Nephron progenitor cell (in vitro differentiated cells): ENCODE measurements at places on chromosomes 13 and 19.
A peak's percentile ranks its signal among the peaks of the same experiment; 100 is the strongest.

DNA sequence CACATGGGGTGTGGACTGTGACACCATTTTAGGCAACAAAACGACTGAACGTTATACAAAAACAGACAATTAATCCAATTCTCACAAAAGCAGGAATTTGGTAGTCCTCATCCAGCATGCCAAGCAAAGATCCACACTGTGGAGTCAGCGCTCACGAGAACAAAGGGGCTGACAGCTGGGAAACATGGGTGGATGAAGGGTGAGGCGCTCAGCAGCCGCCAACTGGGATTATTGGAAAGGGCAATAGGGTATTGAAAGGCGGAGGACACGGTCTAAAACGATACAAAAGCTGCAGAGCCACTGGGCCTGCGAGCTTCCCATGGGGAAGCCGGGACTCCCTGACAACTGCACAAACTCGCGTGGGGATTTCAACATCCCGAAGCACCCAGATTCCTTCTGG lies 4.7 kb upstream of the ZNF813 start:
- DNase-seq, result no peak

GRCh38 chr13:26660766-26661165 lies 99.8 kb downstream of the GPR12 start:
- no peak for DNase-seq

GRCh38 chr13:23392925-23393645 lies 40.4 kb downstream of the SACS start:
- no peak for DNase-seq

- no peak for DNase-seq
Measured at GRCh38 chr13:39916330-39916729, 260.9 kb downstream of the COG6 start.

GRCh38 chr13:111505175-111505777 lies 184.8 kb downstream of the TEX29 start:
- DNase-seq, result peak; percentile 66

DNA sequence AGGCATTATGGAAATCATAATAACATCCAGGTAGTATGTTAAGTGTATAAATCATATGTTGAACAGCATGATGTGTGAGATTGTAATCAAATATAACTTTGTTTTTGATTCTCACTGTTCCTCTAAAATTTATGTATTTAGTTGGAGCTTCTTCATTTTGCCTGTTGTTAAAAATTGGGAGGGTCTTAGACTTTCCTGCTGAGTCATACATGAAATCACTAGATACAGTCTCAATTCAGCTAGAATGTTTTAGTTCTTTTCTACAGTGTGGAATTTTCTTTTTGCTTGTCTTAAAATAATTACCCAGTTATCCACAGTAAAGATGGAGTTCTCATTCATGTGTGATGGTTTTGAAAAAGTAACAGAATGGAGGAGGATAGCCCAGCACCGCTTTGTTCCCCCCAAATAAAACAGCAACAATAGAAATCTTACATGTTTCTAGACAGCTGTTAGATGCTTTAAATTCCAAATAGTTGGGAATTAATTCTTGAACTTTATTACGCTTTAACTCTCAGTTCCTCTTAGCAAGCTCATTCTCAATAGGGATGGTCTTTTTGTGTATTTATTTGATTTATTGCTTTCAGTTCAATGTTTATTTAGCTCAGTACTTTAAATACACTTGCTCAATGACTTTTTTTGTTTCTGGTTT lies 109.5 kb downstream of the PDS5B start:
- DNase-seq, result no peak

DNA sequence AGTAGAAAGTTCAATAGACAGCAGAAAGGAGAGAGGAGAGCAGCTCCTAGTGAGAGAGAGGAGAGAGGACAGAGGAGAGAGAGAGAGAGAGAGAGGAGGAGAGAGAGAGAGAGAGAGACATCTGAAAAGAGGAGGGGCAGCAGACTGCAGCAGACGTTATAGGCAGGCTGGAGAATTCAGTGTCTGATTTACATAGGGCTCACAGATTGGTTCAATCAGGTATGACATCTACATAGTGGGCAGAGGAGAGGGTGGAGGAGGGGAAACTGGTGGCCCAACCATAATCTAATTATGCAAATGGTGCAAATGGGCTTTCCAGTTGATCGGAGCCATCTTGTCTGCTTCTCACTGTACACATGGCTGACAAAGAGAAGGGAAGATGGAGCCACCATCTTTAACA lies 221.3 kb upstream of the TRPC4 start:
- no peak for DNase-seq

DNA sequence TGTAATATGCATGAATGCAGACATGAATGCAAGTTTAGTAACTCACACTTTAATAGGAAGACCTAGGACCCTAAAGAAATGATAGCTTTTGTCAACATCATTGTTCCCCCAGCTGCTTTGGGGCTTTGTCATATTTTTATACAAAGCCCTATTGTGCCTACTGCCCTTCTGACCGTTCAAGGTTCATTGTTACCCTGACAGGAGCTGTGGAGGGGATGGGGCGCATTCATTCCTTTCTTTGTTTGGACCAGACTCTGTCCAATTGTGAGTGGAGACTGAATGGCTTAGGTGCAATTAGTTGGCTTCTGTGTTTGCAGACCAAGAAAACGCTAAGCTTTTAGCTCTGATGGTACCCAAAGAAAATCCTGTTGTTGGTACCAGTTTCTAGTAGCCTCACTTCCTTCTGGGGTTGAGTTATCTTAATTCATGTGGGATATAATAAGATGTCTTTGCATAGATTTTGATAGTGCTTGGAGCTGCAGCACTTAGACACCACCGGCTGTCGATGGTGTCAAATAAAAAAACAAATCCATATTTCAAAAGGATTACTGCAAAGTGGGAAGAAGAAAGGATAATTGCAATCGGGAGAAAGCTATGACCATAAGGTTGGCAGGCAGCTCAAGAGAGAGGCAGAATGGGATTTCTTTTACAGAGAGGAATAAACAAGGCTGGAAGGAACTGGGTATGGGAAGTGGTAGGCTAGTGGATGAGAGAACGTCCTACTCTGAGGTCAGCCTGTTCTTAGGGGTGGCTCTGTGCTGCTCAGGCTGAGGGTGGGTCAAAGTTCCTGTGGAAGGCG lies 133.9 kb upstream of the TMTC4 start:
- DNase-seq, result no peak

- peak; percentile 77 for DNase-seq
Measured at GRCh38 chr19:1449467-1450442, at the start of gene APC2. Gene APC2, plus strand, starts transcription at chr19:1450121. Its CDS starts 2,881 bp downstream, at chr19:1453002.

DNA sequence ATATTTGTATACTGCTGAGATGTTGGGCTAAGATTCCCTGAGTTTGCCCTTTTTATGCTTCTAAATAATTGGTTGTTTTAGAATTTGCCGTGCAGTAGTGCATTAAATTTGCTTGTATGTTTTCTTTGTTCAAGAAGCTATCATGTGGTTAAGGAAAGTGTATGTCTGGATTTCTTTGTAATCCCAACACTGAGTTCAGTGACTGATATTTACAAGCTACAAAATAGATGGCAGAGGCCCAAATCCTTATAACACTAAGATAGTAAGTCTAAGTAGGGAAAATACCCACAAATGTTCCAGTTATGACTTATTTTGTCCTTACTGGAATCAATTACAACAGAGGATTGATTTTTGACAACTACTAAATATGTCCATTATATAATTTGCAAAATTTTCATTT lies 435.0 kb upstream of the KLF12 start:
- DNase-seq, result no peak

- DNase-seq, result no peak
Measured at GRCh38 chr19:49073514-49074378, 1.2 kb upstream of the KCNA7 start.

DNA sequence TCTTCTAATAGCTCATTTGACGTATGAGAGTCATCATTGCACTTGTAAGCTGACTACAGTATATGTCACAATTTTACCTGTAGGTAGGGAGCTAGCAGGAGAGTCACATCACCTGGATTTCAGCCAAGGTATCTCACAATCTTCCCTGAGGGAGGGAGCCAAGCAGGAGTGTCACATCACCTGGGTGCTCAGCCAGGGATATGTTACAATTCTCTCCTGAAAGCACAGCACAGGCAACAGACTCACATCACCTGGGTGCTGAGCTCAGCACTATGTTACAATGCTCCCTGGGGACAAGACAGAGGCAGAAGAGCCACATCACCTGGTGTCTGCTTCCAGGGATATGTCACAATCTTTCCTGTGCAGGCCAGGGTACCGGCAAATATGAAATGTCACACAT lies 51.5 kb upstream of the ZNF730 start:
- DNase-seq, result no peak

DNA sequence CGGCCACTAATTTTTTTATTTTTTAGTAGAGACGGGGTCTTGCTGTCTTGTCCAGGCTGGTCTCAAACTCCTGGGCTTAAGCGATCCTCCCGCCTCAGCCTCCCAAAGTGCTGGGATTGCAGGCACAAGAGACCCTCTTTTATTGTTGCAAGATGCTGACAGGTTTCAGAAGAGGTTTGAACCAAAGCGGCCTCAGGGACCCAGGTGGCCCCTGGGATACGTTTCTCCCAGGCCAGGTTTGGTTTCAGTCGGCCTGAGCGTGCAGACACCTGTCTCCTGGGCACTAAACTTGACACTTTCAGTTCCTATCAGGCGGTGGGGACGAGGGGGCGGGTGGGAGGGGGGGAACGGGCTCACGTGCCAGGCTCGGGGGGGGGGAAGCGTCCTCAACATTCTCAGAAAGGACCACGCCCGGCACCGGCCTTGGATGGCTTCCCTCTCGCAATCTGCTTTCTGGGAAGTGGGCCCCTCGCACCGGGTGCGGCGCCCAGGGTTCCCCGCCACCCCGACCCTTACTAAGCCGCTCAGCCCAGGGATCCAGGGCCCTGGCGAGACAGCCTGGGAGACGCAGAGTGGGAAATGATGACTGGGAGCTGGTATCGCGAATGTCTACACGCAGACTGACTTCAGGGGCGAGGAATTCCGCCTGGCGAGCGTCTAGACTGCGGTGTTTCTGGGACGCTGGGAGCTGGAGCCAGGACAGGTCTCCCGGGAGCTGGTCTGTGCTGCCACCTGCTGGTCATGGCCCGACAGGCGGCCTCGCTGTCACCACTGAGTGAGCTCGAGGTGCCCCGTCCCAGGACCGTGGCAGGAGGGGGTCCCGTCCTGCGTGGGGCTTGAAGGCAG lies 91.6 kb downstream of the GNG7 start:
- DNase-seq, result peak; percentile 98

DNA sequence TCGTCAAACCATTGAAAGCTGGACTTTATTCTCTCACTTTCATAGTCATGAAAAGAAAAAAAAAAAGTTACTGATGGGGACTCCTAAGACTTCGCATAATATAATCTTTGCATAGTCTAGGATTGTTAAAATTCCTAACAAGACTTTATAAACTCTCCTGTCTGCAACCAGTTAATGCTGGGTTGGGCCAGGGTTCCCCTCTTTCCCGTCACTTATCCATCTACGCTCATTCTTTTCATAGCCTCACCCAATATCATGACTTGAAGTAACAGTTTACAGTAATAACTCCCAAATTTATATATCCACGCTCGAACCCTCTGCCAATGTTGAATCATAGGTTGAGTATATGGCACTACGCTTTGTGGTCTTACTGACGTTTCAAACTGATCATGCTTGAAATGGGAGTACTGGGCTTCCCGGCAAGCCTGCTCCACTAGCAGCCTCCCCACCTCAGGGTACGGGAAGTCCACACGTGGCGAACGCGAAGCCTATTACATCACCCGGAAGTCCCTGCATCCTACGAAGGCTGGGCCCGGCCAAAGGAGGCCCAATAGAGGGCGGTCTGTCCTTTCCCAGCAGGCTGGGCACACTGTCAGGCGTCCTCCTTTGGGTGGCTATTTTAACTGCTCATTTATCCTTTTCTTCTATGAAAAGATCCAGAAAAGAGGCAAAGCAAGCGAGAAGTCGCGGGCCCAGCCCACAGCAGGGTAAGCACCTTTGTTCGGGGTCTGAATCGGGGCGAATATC lies 694 bp upstream of the ZNF460 start:
- DNase-seq, result peak; percentile 74

DNA sequence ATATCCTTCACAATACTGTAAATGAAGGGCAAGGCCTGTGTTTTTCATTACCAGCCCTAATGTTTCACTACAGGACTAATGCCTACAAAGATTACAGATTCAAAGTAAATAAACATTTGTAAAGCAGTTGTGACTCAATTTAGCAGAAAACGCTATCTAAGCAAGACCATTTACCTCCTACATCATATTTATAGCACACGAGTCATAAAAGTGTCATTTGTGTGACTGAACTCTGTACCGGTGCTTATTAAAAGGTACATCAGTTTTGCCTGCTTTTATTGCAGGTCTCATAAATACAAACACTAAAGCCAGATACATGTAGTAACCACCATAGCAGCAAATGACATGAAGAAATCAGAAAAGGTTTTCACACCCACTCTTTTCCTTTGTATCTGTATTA lies 61.5 kb upstream of the SLC15A1 start:
- DNase-seq, result no peak

DNA sequence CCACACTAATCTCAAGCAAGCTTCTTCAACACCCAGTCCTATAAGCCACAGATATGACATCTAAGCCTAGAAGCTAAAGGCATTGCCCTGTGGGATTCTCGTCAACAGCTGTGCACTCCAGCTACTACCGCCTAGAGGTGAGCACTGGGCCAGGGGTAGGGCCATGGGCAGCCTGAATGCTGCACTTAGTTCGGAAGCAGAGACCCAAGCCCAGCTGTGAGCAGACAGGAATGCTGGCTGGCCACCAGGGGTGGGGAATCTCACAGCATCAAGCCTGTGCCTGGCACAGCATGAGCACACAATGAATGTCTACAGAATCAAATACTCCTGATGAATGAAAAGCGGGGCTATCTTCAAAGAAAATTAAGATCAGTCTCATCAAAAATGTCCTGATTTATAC lies 167.5 kb upstream of the UBL3 start:
- no peak for DNase-seq

GRCh38 chr13:72121466-72121865 lies 254.5 kb upstream of the DACH1 start:
- no peak for DNase-seq

- DNase-seq, result no peak
Measured at GRCh38 chr19:38842439-38843174, 7.2 kb downstream of the HNRNPL start.

DNA sequence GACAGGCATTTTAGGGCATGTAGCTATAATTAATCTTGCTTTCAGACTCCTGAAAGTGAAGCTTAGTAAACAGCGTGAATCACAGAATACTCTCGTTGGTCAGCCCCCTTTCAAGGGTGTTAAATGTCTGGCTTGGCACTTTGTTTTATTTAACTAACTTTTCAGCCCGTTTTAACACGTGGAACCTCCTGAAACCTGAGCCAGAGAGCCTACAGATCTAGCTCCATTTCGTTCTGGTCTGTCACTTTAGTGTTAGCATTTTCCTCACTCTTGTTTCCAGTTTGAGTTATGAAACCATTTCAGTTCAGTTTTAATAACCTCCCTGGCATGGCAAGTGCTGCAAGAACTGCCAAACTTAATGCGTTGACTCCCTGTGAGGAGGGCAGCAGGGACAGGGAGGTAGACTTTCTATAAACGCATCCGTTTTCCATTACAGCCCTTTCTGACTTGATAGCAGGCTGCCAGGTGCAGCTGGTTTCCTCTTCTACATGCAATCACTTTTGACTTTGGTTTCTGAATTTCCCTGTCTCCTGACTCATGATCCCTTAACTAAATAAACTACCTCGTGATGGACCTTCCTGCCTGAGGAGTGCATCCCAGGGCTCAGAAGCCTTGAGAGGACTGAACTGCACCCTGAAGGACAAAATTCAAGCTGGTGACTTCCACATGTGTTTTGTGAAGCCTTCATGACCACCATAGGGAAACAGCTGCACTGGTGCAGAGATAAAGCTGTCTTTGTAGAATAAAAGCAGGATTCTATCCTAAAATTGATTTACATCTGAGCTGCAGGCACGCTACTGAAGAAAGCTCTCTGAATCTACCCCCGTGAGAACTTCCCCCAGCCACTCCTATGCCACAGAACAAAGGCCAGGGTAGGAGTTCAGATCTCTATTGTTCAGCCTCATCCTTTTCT lies 192.6 kb downstream of the DLEU7 start:
- no peak for DNase-seq

GRCh38 chr19:54029930-54030490 lies 33.7 kb downstream of the VSTM1 start:
- peak; percentile 76 for DNase-seq
